Esophagus mucosa (tissue), 1 donor: ENCODE measurements at places on chromosomes 12 and 14. TPM values are rescaled to one million over a fixed set of nuclear protein-coding genes. Genes with fewer than 3 reads are reported as not detected.

DNA sequence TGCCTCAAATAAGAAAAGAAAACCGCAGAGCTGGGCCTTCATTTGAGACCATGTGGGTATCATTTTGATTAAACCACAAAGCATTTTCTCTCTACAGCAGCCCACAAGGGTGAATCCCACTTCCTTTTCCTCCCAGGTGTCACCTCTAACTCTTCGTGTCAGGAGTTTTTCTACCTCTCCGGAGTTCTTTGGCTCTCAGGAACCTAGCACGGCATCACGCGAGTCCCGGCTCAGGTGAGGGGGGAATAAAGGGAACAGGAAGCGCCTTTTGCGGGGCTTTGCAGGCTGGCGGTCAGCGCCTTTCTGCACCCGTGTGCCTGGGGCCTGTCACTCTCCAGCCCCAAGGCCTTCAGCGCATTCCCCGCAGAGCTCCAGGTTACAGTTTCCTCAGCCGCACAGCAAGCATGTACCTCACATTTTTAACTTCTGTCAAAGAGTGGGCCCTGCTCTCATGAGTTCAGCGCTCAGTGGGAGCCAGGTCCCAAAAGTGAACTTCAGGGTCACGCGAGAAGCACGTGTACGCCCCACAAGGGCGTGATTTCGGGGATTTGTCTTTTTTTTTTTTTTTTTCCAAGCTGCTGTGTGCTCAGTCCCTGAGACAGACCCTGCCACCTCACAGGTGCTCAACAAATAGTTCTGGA lies 740 bp upstream of the PRPF40B start:
- peak; percentile 30 for ATAC-seq

DNA sequence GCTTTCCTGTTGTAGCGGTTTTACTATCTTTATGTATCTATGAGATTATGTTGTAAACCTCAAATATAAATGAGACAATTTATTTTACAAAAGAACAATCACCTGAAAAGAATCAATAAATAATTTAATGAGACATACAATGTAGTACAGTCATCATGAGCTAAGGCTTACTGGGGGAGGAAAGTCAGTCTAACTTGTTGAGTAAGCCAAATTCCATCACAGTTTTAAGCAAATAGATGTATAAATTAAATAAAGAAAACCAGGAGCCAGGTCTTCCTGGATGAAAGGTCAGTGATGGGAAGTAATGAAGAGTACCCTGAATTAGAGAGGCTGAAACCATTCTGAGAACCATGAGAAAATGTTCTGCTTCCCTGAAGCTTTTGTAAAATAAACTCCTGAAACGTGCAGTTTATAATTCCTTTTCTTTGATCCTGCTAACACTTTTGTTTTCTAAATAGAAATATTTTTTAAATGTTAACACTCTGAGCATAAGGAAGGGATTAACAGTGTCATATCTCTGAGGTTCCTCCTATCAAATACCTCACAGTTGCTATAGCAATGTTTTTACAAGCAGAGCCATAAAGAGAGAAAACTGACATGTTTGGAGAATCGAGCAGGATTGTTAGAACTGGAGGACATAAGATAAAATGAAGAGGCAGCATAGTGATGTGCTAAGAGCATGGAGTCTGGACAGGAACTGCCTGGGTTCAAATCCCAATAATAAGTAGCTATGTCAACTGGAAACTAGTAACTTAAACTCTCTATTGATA lies 444.9 kb upstream of the FOXG1 start:
- no peak for ATAC-seq

- ATAC-seq: peak; percentile 73
Observed at GRCh38 chr12:113130457-113131135, 5.0 kb downstream of the RASAL1 start.

- peak; percentile 12 for ATAC-seq
Observed at GRCh38 chr14:92121207-92121669, 268 bp downstream of the NDUFB1 start.

FSCB gene
- not detected for total RNA-seq

DNA sequence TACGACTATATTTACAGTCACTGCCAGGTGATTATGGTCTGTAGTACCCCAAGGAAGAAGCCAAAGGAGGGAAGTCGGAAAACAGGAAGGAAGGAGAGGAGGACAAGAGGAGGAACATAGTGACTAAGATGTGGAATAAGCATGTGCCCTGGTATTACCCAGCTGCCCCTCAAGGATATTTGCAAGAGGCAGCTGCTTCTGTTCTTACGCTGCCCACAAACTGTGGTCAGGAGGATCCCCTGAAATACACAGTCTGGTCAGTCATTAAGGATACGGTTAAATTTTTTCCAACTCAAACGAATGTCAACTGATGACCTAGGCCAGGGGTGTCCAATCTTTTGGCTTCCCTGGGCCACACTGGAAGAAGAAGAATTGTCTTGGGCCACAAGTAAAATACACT lies 126.5 kb downstream of the CMAS start:
- no peak for ATAC-seq

DNA sequence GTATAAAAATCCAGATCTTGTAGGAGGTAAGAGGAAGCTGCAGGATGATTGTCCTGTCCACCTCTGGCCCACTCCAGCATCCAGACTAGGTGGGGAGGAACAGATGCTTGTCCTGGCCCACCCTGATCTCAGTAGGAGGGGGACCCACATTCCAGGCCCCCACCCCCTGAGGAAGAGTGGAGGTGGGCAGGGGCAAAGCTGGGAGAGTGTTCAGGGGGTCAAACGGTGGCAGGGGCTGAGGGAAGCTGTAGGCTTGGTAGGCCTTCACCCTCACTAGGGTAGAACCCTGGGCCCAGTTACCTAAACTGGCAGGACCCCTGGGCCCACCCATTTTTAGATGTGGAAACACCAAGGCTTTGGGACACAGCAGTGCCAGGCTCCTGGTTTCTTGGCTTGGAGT lies 4.1 kb downstream of the SLC48A1 start:
- ATAC-seq: no peak

DNA sequence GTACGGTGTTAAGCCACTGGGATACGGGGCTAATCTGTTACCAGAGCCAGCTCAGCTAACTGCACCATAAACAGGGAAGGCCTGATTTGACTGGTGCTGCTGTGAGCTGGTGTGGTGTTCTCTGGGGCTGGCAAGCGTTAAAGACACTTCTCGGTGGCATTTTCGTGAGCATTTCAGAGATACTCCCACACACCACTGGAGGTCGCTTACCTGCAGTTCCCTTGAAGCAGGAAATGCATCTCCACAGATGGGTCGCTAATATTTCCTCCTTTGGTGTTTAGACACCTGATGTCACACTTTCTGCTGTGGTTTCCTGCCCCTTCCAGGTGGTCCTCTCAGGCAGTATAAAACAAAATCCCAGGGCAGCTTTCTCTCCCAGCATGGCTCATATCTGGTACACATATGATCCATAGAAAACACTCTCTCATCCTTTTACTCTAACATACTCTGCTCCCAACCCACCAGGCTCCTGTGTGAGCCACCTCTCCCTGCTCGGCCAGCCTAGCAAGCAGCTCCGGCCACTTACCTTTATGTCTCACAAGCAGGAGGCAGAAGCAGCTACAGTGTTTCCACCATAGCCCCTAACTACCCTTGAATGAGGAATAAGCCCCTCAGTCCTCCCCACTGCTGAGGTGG lies 129.9 kb upstream of the GRIN2B start:
- ATAC-seq: peak; percentile 23

- ATAC-seq: peak; percentile 81
Observed at GRCh38 chr12:52372216-52373154, 5.2 kb upstream of the KRT85 start.
